DND-41 (cell line): ENCODE measurements at places on chromosomes 1 and 21.

GRCh38 chr1:6727535-6727934, 25.9 kb upstream of the DNAJC11 start:
- peak; percentile 62 for DNase-seq

DNA sequence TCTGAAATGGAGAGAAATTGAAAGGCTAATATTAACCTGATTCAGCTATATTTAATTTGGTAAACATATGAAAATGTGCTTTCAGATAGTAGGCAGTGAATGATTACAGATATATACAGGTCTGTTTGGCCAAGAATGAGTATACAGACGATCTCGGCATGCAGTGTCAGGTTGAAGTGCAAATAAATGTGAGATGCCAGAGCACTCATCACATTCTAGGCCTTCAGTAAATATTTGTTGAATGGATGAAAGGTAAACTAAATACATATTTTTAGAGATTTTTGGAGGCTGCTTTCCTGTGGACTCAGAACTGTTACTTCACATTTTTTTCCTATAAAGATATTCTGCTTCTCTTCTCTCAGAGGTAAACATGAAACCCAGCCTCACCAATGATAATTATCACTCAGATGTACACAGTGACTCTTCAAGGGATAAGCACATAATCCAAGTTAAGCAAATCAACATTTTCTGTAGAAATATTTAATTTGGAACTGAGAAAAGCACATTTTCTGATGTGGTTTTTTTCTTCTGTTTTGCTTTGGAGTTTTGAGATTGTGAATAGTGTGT, 702.9 kb downstream of the BRINP3 start:
- DNase-seq: no peak

GRCh38 chr1:3504822-3505153, 50.3 kb downstream of the ARHGEF16 start:
- no peak for DNase-seq

DNA sequence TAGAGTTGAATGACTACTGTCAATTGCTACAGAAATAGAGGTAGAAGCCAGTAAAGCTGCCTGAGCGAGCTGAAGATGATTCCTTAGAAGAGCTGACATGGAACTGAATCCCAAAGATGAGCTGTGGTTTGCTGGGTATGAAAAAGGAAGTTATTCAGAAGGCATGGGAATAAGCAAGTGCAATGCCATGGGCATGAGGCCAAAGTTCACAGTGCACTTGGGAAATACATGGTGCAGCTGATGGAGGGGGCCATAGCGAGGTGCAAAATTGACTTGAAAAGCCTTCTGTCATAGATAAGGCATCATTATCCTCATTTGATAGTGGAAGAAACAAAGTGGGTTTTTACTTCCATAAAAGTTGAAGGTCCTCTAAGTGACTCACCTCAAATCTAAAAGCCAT, 88.6 kb downstream of the NEK7 start:
- no peak for DNase-seq

DNA sequence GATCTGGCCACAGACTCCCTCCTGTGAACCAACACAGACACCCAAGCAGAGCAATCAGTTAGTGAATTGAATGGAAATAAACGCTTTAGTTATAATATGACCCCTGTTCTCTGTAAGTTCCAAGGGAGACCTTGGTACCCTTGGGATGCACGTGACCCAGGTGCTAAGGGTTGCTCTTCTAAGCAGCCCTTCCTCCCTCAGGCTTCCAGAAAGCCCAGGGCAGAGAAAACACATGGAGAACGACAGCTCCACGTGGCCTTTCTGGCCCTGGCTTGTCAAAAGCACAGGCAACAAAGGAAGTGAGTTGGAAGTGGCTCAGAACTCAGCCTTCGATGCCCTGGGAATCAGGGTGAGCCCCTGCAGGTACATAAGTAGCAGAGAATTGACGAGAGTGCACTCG, 57.4 kb downstream of the LACTBL1 start:
- DNase-seq: no peak

- no peak for DNase-seq
Measured at GRCh38 chr1:59359325-59359724, 62.4 kb downstream of the FGGY start.

- no peak for DNase-seq
Measured at GRCh38 chr21:40471103-40471502, 375.9 kb downstream of the DSCAM start.

GRCh38 chr1:185478877-185479276, 161.8 kb upstream of the IVNS1ABP start:
- no peak for DNase-seq

DNA sequence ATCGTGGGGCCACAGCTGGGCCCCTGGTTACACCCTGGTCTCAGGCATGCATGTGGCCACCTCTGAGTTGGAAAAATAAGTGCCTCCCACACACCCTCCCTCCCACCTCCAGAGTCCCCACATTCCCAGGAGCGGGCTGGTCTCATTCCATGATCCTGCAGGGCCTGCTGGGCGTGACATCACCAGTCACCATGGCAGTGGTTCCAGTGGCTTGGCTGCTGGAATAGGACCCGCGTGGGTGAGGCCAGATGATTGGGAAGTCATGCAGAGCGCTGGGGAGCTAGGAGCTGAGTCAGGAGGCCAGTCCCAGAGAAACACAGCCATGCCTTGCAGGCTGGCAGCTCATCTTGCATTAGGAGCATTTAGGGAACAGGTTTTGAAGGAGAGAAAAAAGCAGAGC, 125.4 kb upstream of the TMEM51 start:
- no peak for DNase-seq

DNA sequence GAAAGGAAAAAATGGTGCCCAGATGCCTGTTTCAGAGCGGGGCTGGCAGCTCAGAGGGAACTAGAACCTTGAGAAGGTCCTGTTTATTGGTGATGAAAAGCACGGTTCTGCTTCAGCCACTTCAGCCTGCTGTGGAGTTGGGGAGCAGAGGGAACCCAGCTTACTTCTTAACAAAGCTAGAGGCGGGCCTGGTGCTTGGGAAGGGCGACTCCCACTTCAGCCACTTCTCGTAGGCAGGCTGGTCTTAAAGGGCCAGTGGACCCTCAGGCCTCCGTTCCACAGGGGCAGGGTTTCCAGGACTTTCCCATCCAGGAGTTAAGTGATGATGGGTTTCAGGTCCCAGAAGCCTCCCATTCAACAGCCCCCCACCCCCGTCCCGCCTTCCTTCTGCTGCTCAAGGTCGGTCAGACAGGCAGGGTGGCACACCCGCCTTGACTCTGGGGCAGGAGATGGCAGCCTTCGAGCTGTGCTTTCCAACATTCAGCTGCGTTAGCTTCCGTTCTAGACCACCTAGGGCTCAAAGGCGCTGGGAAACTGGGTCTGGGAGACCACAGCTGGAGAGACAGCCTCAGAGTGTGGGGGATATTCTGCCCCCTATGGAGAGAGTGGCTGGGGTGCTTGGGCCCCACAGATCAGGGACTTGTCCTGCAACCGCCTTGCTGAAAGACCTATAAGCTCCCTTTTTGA, 3.4 kb downstream of the RUNX3 start:
- DNase-seq: no peak

- DNase-seq: no peak
Measured at GRCh38 chr1:2351723-2352122, 39.6 kb downstream of the MORN1 start.

GRCh38 chr1:183360473-183360872, 57.7 kb downstream of the NMNAT2 start:
- no peak for DNase-seq

DNA sequence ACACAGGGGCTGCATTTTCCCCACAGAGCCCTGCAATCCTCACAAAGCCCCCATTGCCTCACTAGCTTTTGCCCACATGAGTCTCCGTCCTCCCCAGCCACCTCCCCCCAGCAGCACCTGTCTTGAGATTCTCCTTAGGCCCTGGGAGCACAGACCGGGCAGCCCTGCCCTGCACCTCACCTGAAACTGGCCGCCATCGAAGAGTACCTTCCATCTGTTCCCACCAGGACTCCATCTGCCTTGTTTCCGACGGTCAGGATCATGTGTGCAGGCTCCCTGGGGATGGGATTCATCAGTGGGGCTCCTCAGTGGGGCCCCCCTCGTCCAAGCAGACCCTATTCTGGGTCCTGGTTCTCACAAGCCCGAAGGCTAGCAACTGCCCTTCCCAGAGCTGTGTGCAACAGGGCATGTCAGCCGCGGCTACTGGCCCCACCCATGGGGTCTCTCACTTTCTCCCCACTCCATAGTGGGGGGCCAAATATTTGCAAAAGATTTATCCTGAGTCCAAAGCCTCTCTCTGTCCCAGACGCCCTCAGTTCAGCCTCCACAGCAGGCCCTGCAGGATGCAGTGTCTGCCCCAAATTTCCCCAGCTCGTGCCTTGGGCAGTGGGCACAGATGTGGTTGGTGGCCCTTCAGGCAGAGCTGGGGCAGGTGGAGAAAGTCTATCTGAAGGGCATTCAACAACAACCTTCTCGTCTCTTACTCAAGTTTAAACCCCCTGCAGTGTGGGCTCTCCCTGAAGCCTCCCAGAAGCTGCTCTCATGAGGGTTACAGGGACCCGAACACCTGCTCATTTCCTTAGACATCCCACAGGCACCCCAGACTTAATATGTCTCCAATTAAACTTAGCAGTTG, 4.8 kb downstream of the PDZK1IP1 start:
- no peak for DNase-seq

GRCh38 chr1:71804140-71804539, 478.2 kb downstream of the NEGR1 start:
- DNase-seq: no peak

DNA sequence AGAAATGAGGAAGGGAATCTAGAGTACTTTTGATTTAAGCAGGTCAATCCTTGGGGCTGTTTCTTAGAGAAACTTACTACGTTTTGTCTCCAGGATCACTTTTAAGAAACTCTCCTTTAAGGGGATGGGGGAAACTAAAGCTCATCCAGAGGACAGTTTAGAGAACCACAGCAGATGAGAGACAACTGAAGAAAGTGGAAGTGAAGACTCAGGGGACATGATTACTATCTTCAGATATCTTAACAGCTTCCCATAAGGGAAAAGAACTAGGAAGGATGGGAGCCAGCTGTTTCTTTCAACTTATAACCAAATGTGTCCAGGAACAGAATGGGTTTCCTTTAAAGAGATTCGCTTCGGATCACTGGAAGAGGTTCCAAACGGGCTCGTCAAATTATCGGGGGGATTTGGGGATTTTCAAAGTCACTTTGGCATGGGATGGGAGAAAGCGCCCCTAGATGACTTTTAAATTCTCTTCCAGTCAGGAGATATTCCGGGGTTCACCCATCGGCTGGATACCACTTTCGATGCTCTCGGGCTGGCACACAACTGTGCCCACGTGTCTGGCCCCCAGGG, 1.2 kb downstream of the SCMH1 start:
- no peak for DNase-seq
